ENCODE measurements at places on chromosomes 1 and 21.

GRCh38 chr1:111998332-111998731 is 8.9 kb upstream of the KCND3 start:
- DNase-seq = no peak

GRCh38 chr21:14672466-14672865 is 126.4 kb upstream of the SAMSN1 start:
- DNase-seq = no peak

DNA sequence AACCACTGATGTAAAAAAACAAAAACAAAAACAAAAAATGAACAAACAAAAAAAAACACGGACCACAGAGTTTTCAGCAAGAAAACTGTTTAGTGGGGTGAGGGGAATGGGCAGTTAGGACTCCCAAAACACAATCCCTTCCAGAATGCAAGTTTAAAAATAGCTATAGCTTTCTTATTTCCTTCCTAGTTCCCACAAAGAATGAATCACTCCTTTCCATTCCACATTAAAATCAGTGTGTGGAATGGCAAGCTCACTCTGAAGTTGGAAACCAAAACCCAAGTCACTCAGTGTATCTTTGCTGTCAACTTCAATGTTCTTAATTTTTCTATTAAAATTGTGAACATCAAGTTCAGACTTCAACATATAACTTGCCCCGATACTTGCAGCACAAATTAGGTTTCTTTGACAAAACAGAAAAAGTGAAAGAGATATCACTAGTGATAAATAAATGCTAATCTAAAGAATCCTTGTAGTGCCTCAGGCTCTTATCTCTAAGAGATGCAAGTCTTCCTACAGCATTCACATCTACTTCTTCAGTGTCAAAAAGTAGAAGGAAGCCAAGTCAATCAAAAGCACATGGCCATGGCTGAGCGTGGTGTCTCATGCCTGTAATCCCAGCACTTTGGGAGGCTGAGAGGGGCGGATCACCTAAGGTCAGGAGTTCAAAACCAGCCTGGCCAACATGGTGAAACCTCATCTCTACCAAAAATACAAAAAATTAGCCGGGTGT is 45.5 kb downstream of the TOR3A start:
- no peak for DNase-seq

DNA sequence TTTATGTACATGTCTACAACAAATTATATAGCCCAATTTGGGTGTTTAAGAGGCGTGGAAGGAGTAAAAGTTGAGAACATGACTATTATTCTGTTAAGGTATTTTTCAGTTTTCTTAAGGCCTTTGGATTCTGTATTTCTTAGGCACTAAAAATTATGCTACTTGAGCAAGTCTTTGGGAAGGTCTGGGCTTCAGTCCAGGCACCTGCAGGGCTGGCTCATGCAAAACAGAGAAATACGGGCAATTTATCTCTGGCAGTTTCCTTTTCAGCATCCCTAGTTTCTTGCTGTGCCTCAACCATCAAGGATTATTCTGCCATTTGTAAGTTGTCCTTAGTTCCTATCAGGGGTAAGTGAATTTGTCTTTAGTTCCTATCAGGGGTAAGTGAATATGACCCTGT is 358.8 kb upstream of the B3GALT2 start:
- no peak for DNase-seq

- DNase-seq = no peak
Observed at GRCh38 chr1:109762039-109762585, 1.6 kb downstream of the EPS8L3 start.

GRCh38 chr1:227042292-227042691 is 102.2 kb downstream of the COQ8A start:
- no peak for DNase-seq

DNA sequence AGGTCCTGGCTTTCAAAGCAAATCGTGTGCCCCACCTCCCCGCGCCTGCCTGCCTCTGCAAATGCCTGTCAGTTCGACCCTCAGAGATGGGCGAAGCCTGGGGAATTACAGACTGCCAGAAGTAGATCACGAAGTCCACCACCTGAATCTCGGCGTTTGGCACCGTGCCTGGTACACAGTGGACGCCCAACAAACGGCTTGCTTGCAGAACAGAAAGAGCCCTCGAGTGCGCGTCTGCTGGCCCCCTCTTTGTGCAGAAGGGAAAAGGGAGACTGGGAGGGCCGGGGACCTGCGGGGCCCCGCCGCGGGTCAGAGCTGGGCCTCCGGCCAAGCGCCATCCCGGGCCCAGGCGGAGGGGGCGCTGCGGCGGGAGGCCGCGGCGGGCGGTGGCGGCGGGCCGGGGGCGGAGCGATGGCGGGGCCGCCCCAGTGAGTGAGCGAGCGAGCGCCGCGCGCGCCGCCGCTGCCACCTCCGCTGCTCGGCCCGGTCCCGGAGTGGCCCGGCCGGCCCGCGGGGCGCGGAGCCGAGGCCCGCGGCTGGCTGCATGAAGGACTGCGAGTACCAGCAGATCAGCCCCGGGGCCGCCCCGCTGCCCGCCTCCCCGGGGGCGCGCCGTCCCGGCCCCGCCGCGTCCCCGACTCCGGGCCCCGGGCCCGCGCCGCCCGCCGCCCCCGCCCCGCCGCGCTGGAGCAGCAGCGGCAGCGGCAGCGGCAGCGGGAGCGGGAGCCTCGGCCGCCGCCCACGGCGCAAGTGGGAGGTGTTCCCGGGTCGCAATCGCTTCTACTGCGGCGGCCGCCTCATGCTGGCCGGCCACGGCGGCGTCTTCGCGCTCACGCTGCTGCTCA is at the start of gene ZDHHC18:
Gene ZDHHC18, plus strand, starts transcription at position 428 of the 845 bp plus-strand sequence. Its CDS starts 117 bp downstream, at position 545.
- peak; percentile 88 for DNase-seq

DNA sequence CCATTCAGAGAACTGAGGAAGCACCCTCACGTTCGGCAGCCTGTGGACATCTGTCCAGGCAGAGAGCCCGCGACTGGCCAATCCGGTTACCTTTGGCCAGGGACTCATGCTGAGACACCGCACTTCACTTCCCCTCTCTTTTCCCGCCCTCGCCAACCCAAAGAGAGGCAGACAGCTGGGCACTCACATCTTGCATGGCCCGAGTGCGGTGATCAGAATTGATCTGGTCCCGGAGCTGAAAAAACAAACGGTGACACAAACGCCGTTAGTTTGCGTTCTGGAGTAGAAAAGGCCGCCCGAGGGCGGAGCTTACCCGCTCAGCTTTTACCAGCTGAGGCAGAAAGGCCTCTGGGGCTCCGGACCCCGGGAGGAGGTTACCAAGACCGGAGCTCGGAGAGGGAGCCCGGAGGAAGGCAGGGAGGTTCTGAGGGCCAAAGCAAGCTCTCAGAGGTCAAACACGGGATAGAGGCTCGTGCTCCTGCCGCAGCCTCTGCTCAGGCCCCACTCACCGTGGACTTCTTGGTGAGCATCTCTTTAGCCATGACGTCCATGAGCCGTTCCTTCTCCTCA is 376 bp downstream of the SF3A3 start:
- no peak for DNase-seq

DNA sequence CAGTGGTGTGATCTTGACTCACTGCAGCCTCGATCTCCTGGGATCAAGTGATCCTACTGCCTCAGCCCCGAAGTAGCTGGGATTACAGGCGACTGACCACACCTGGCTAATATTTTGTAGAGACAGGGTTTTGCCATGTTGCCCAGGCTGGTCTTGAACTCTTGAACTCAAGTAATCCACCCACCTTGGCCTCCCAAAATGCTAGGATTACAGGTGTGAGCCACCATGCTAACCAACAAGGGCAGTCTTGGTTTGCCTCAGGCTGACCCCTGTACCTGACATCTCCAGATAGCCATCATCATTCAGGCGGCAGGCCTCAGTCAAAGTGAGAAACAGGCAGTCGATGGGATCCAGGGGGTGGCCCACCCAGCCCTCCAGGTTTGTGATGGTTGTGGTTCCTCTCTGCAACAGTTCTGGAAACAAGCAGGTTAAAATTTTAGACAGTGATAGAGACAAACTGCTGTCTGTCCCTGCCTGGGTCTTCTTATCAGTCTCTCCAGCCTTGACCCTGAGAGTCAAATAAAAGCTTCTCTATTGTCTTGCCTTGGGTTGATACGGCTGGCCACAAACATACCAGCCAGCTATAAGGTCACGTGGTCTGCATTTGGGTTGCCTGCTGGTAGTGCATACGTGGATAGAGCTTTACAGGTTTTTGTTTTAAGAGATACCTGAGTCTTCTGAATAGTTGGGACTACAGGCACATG is 26.8 kb downstream of the UROD start:
- DNase-seq = no peak

GRCh38 chr1:78790174-78790573 is 140.5 kb downstream of the IFI44 start:
- no peak for DNase-seq

GRCh38 chr1:175865041-175865766 is 121.8 kb upstream of the TNR start:
- peak; percentile 49 for DNase-seq

Measured in cardiac septum (tissue), 1 donor.